ENCODE measurements at places on chromosomes 3 and 15.

- DNase-seq: no peak
These were observed 66.8 kb downstream of the GREM1 start for GRCh38 chr15:32784581-32784980.

DNA sequence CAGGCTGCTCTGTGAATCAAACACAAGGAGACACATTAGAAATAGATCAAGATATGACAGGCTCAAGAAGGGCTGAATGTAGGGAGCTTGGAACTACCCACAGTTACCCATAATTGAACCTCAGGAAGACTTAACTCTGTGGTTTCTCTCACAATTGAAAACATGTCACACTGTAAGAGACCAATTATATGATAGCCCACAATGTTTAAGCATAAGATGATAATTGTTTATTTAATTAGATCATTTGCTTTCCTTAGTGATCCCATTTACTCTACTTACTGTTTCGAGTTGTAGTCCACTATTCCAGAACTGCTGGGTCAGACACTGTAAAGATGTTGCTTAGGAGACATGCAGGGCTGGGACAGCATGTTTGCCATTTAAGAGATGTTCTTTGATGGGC, 201.3 kb upstream of the RARB start:
- no peak for DNase-seq

DNA sequence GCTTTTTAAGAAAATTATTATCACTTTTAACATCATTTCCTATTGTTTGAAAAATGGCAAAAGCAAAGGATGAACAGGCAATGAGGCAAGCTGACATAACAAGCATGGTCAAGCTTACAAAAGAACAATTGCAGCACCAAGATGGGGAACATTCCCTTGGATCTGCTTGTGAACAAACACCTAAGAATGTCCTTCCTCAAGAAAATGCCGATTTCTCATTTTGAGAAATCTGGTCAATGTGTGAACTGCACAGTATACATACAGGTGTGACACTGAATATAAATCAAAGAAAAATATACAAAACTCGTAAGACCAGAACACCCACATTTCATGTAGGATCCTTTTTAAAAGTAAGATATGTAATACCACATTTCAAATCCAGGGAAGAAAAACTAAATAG, 58.9 kb downstream of the LRRFIP2 start:
- no peak for DNase-seq

- no peak for DNase-seq
These were observed 250.3 kb downstream of the SLC9A9 start for GRCh38 chr3:143597774-143598652.

DNA sequence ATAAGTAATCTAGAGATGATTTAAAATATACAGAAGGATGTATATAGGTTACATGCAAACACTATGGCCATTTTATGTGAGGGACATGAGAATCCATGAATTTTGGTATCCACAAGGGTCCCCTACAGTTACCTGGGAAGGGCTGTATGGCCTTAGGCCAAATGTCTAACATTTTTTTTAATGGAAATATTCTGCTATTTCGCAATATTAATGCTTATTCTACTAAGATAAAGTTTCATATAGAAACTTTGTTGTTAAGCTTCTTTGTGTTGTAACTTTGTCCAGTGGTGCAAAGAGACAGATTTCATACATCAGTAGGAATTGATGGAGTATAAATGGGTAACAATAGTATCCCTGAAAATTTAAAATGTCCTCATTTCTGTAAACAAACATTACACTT, 233.4 kb upstream of the THBS1 start:
- DNase-seq: no peak

DNA sequence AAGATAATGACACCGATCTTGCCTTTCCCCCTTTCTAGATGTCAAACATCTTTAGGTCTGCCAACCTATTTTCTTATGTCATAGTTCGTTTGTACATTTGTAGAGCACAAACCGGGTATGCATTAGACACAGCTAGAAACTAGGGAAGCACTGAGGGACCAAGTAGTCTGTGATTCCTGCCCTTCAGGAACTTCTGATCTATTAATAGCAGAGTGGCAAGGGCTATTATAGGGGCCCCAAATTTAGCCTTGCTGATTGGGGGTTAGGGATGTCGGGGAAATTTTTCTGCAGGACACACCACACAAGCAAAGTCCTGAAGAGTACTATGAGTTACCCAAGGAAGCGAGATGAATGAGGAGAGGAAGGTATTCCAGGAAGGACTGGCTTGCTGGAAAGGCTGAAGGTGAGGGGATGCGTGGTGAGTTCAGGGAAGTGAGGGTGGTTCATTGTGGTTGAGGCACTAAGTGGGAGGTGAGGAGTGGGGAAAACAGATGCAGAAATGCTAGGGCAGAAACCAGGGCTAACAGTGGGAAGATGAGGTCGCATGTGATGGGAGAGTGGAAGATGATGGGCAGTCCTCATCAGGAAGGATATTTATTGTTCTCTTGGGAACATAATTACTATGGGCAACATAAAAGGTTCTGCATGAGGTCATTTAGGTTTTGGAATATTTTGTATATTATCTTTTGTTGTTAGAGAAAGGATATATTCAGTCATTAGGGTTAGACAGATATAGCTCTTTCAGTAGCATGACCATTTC, 144.3 kb downstream of the CMSS1 start:
- no peak for DNase-seq

Measured in activated naive CD4-positive, alpha-beta T cell treated with anti-CD3 and anti-CD28 coated beads, Interleukin-2, amount 50 U/mL, for 16 hours (primary cell).